8988T (cell line): ENCODE measurements at places on chromosomes 4 and X.

DNA sequence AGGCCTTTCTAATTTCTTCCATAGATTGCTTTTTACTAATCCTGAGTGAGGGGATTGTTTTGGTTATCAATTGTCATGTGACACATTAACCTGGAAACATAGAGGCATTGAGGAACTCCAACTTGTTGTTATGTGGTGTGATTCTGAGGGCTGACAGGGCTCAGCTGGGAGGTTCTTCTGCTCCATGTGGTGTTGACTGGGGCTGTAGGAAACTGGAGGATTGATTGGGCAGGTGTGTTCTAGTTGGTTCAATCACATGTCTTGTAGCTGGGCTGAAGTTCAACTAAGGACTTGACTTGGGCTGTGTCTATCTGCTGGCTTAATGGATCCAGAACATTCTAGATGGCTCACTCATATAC lies 10.8 kb upstream of the CRLF2 start:
- DNase-seq = no peak

DNA sequence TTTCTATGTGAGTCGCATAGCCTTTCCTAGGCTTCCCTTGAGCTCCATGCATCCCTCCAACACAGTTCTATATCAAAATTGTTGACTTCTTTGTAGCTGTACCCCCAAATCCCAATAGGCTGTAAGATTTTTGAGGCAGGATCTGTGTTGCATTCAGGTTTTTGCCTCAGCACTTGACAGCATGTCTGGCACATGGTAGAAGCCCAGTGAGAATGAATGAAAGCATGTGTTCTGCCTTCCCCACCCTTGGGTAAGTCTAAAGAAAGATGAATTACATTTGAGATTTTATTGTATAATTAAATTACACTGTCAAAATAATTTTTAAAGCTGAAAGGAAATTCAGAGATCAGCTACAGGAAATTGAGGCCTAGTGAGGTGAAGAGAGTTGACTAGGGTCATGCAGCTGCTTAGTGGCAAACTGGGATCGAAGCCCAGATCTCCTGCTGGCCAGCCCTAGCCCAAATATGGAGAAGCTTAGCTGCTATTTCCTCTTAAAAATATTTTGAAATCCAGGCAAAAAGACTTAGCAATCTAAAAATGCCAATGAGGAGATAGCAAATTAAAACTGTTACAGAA lies 122.5 kb downstream of the SPATA18 start:
- no peak for DNase-seq

GRCh38 chr4:85147481-85148076 lies 181.1 kb upstream of the WDFY3 start:
- DNase-seq = no peak

DNA sequence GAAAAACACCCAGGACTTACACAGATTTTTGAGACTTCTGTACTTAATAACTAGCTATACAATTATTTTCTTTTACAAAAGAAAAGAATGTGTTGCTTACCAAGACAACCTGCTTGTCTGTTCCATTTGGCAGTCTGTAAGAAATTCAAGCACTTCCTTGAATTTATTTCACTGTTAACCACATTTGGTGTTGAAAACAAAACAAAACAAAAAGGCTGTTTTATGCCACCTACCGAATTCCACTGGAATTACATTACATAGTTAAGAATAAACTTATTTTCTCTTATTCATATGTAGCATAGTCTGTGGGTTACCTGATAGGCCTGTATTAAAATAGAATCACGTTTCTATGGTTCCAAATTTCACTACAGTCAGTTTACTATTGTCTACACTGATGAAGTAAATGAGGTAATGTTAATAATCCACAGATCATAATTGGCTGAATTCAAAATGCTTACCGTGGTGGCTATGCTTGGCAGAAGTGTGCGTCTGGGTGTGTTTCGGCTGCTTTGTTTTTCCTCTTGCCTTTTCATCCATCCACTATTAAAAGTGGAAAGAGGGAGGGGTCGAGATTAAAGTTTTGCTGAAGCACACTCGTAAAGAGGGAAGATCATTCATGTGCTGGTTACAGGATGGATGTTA lies at the start of gene TLR1:
TSS of gene TLR1 (minus strand) at position 138 of the 642 bp plus-strand sequence. CDS start 5,960 bp downstream, outside the sequence.
- no peak for DNase-seq

- no peak for DNase-seq
Measured at GRCh38 chr4:128821151-128821550, 11.7 kb downstream of the JADE1 start.

DNA sequence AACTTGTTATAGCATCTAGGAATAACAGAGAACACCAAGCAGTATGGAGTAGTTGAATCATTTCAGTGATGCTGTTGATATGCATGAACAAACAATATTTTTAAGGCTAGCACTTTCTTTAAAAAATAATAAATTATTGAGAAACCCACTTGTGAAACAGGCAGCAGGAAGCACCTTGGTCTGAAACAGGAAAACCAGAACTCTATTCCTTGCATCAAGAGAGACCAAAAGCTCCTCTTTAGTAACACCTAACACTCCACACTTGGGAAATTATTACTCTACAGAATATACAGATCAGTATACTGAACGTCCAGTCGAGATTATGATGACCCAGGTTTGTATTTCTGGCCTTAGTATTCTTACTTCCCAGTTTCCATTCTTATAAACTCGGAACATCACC lies 129.0 kb downstream of the ARAP2 start:
- no peak for DNase-seq

DNA sequence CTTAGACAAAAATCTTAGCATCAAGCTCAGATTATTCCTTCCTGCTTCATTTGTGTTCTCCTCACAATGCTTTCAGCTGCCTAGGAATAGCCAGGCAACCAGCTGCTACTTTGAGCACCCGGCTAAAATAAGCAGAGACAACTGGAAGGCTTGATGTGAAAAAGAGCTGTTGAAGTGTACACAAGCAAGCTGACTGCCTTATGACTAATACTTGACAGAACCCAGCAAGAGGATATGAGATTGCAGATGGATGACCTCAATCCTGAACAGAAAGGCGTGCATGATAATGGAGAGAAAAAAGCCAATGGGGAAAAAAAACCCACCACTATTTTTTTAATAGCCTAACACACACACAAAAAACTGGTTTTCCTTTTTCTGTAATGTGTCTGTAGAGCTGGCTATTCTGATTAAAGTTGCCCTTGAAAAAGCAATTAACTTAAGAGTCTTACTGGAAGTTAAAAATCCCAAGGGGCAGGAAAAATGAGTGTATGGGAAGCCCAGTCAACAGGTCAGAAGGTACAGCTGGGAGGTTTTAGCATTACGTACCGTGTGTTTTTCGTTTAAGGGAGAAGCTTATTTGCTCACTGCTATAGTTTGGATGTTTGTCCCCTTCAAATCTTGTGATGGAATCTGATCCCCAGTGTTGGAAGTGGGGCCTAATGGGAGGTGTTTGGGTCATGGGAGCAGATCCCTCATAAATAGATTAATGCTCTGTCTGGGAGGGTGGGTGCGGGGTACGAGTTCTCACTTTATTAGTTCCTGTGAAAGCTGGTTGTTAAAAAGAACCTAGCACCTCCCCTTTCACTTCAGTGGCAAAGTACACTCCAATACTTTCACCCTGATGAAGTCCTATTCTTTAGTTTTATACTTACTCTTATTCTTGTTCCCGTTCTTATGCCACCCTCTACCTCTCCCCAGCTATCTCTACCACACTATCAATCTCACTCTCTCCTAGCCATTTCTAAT lies 37.1 kb upstream of the HERC6 start:
- no peak for DNase-seq

GRCh38 chr4:168433571-168433970 lies 46.7 kb downstream of the DDX60L start:
- DNase-seq = no peak
